ENCODE measurements at places on chromosomes 12 and 14. TPM values are rescaled to one million over a fixed set of nuclear protein-coding genes. Genes with fewer than 3 reads are reported as not detected.

The CBLN3 gene
- not detected for polyA plus RNA-seq

DNA sequence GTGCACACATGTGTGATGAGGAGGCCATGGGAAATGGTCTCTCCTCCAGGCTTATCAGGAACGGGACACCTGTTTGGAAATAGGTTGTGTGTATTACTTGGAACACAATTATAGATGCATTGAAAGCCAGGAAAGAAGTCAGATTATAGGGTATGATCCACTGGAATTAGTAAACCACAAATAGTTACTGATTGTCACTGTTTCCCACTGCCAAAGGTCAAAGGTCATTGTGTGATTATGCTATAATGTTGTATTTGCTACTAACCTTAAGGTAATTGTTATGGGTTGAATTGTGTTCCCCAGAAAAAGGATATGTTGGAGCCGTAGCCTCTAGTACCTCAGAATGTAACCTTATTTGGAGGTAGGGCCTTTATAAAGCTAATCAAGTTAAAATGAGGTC, 129.9 kb upstream of the FBXO33 start:
- no peaks in the 10 kb centered on the region for H3K4me1 ChIP-seq
- H3K36me3 ChIP-seq, result no peaks in the 10 kb centered on the region

- no peak for DNase-seq
- H3K4me1 ChIP-seq, result no peaks in the 10 kb centered on the region
- no peak overlapping the region for H3K4me3 ChIP-seq
- no peaks in the 10 kb centered on the region for H3K27me3 ChIP-seq
These were observed 6.6 kb downstream of the CAPRIN2 start for GRCh38 chr12:30748147-30748546.

The GALNT8 gene
- not detected for polyA plus RNA-seq

- no peak overlapping the region for H3K4me3 ChIP-seq
- no peak overlapping the region for H3K27ac ChIP-seq
- no peaks in the 10 kb centered on the region for H3K4me1 ChIP-seq
- no peak for DNase-seq
- no peaks in the 10 kb centered on the region for H3K36me3 ChIP-seq
These were observed 134.6 kb downstream of the RBM19 start for GRCh38 chr12:113831476-113831875.

DNA sequence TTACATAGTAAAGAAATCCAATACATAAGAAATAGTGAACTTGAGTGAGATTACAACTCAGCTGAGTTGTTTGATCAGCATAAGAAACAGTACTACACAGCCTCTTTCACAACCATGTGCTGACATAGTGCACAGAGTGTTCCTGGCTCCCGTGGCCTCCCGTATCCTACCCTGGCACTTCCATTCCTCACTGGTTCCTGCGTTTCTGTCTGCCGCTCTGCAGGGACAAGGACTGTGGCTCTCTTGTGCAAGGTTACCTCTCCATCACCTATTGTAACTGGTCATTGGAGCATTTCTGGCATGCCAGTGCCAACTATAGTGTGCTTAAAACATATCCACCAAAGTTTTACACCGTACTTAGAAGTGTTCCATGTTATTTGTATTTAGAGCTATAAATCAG, 46.3 kb upstream of the PCED1B start:
- no peak for DNase-seq
- no peak overlapping the region for H3K27ac ChIP-seq
- H3K36me3 ChIP-seq, result no peaks in the 10 kb centered on the region
- no peaks in the 10 kb centered on the region for H3K27me3 ChIP-seq
- no peak overlapping the region for H3K4me3 ChIP-seq
- no peaks in the 10 kb centered on the region for H3K4me1 ChIP-seq

Data from CD14-positive monocyte (primary cell).